ENCODE measurements at places on chromosomes 7 and 10. TPM values are rescaled to one million over a fixed set of nuclear protein-coding genes. Genes with fewer than 3 reads are reported as not detected.

The CD36 gene
- not detected for total RNA-seq

The VWA2 gene
- 0.14 TPM for total RNA-seq

The MBL2 gene
- not detected for total RNA-seq

The FOXP2 gene
- total RNA-seq, result not detected

The BZW2 gene
- total RNA-seq, result 75.0 TPM

The PHKG1 gene
- total RNA-seq, result 0.33 TPM

Measured in mammary epithelial cell (primary cell).